ENCODE measurements at places on chromosomes 1 and 21. TPM values are rescaled to one million over a fixed set of nuclear protein-coding genes. Genes with fewer than 3 reads are reported as not detected.

Gene ETV3L
- 0.14 TPM for total RNA-seq

Gene SLC6A9
- total RNA-seq = 0.57 TPM

Gene GPR157
- total RNA-seq = 4.3 TPM

Gene PLA2G5
- total RNA-seq = 0.09 TPM

Gene LZIC
- total RNA-seq = 41.2 TPM

Gene OR2G6
- total RNA-seq = not detected

Gene LAMC1
- 20.5 TPM for total RNA-seq

Gene CSF3R
- 3.7 TPM for total RNA-seq

Gene B3GALT2
- total RNA-seq = 0.38 TPM

Gene OR10J1
- total RNA-seq = not detected

Gene PADI1
- 0.14 TPM for total RNA-seq

- no peak for DNase-seq
These were observed 40.4 kb downstream of the GNG12 start for GRCh38 chr1:67792741-67793458.

- DNase-seq = no peak
These were observed 82.8 kb upstream of the ST6GALNAC5 start for GRCh38 chr1:76784502-76784901.

GRCh38 chr1:202228484-202229122 is 35.0 kb downstream of the LGR6 start:
- no peak for DNase-seq

GRCh38 chr1:40951943-40952743 is 27.4 kb upstream of the CTPS1 start:
- DNase-seq = peak; percentile 33

DNA sequence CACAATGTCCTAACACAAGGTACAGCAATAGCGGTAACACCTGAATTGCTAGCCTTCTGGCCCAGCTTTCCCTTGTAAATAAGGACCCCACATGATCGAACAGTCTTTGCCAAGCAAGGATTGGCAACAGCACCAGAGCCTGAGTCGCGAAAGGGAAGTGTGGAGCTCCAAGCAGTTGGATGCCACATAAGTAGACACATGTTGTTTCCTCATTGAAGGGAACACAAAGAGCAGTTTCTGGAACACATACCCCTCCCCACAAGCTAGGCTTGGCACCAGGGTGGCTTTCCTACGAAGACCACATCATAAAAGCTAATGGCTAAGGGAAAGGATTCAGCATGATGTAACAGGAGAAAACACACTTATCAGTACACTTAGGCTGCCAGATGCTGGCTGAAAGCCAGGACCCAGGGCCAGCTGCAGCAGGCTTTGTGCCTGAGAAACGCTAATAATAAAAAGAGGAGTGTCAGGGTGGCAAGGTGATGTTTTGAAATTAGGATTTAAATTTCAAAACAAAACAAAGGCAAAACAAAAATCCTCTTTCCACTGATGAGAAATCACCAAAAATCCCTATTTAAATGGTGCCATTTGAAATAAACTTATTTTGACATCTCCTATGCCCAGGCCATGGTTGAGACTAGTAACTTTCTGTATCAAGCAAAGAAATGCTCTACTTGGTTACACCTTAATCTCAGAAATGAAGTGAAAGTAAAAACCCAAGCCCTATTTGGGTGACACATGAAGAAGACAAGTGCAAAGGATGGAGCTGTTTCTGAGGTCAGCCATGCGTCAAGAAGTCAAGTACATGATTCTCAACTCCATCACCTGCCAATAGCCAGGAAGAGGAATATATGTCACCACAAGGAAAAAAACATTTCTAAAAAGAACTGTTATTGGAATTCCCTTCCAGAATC is 11.9 kb upstream of the CPLANE2 start:
- DNase-seq = no peak

GRCh38 chr1:175749075-175749474 is 5.7 kb upstream of the TNR start:
- DNase-seq = no peak

DNA sequence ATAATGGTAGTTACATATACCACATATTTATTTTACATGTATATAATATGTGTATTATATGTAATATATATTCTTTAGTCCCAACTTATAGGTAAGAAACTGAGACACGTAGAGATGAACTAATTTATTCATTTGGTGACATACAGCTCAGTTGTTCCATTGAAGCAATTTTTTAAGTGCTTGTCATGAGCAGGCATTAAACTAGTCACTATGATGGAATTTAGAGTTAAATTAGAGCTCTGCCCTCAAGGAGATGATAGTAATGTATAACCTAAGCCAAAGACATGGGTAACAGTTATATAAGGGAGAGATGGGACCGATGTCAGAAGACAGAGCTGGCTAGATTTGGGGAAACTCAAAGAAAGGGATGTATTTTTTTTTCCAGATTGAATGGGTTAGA is 83.0 kb downstream of the ST6GALNAC5 start:
- DNase-seq = no peak

- DNase-seq = no peak
These were observed 8.3 kb upstream of the SLC2A1 start for GRCh38 chr1:42966688-42967612.

DNA sequence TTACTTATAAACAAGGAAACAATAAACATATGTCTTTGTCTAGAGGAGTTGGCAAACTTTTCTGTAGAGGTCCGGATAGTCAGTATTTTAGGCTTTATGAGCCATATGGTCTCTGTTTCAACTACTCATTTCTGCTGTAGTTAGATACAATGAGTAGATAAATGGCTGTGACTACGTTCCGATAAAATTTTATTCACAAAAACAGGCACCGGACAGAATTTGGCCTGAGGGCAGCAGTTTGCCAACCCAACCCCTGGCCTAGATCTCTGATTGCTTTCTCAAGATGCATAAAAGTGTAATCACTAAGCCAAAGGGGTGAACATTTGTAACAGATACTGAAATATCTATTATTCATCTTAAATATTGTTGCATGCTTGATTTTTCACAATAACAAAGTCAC is 123.1 kb upstream of the ESRRG start:
- DNase-seq = no peak

DNA sequence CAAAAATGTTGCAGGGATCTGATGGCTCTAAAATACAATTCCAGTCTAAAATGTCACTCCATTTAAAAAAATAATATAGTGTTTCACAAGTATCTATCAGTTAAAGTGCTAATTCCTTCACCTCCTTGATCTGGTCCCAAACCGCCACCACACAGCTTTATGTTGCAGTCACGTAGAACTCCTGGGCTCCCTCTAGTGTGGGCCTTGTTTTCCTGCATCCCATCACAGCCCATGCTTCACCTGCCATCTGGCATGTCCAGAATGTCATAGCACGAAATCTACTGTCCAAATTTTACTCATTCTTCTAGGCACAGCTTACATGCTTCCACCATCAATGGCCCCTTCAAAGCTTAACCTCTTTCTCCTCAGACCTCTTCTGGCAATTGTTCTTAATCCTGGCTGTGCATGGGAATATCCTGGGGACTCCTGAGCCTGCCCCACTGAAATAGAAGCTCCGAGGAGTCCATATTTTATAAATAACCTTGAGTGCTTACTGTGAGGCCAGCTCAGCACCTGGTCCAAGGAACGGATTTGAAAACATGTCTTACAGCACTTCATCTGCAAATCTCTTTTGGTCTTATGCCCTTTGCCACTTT is 15.5 kb downstream of the FYB2 start:
- no peak for DNase-seq

- DNase-seq = no peak
These were observed 410.7 kb downstream of the LTN1 start for GRCh38 chr21:28581976-28582375.

DNA sequence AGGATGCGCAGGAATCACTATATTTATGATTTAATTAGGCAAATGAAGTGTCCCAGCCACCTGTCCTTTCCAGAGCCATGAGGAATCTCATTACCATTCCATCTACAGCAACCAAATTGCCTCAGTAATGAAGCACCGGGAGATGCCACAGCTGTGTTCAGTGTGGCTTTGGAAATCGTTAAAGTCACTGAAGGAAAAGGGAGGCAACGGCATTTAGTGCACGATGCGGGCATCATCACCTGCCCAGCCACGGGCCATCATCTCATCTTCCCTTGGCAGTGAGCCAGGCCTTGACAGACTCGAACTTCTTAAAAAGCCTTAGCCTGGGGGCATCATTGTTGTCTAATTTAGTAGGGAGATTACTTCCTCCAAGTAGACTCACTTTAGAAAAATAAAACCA is 67.8 kb downstream of the CNIH3 start:
- no peak for DNase-seq

Measured in thymus (tissue), 14 donors.